ENCODE measurements at places on chromosomes 6 and 20. TPM values are rescaled to one million over a fixed set of nuclear protein-coding genes. Genes with fewer than 3 reads are reported as not detected.

DNA sequence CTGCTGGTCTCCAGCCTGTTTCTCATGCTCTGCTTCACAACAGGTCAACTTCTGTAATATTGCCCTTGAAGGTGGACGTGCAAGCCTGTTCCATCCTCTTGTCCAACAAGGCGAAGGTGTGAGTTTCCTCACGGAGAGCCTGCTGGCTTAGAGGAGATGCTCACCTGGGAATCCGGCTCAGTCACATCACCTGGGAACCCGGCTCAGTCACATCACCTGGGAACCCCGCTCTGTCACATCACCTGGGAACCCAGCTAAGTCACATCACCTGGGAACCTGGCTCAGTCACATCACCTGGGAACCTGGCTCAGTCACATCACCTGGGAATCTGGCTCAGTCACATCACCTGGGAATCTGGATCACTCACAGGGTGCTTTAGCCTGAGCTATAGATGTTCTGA is 230.1 kb downstream of the ERMARD start:
- DNase-seq = no peak

PSMB1 gene
- total RNA-seq = 297 TPM

STK38 gene
- 36.9 TPM for total RNA-seq

- peak; percentile 49 for DNase-seq
Observed at GRCh38 chr6:132648828-132649227, 10.2 kb downstream of the TAAR1 start.

DNA sequence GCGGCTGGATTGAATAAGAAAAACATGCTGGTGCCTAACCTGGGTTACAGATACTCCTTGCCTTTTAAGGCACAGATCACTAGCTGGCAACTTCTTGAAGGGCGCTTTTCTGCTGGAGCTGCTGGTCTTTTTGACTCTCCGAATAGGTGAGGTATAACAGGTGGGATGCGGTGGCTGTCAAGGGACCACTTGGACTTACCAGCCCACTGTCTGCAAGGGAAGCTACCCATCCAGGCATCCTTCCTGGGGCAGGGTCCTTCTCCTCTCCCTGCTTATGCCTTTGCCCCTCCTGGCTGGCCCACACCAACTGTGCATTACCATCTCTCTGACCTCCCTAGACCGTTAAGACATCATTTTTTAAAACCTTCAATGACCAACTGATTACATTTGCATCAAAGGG is 57.4 kb downstream of the NPEPL1 start:
- DNase-seq = no peak

DLK2 gene
- total RNA-seq = 2.4 TPM

- DNase-seq = no peak
Observed at GRCh38 chr6:23055523-23055922, 486.2 kb downstream of the HDGFL1 start.

HLA-DPA1 gene
- 0.86 TPM for total RNA-seq

DDO gene
- 3.3 TPM for total RNA-seq

DNA sequence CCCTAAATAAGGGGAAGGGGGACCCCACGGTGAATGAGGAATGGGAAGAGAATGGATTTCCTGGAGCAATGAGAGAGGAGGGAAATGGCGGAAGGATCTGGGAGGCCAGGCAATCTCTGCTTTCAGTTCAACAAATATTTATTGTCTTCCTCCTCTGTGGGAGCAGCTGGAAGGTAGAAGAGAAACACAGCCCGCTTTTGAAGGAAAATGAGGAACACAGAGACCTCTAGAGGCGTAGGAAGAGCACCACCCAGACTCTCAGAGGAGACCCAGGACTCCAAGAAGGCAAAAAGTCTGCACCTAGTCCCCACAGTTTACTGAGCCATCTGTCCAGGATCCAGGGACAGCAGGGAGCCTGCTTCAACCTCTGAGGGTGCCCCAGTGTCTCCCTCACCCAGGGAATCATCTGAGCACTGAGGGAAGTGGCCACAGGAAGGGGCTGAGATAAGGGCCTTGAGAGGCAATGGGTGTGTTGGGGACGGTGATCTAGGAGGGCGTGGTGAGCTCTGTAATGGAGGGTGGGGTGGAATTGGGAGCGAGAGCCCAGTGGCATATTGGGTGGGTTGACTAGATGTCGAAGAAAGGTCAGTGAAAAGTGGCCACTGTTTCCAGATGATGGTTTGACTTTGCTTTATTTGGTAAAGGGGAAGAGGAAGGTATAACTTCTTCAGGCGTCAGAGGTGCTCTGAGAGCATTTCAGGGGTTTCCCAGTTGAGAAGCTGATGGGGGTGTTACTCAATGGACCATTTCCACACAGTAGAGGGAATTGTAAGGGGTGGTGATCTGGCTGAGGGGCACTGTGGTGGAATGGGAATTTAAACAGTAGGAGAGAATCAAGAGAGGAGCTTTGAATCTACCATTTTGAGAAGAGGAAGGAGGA is 610 bp downstream of the PSORS1C1 start:
- peak; percentile 50 for DNase-seq

DNA sequence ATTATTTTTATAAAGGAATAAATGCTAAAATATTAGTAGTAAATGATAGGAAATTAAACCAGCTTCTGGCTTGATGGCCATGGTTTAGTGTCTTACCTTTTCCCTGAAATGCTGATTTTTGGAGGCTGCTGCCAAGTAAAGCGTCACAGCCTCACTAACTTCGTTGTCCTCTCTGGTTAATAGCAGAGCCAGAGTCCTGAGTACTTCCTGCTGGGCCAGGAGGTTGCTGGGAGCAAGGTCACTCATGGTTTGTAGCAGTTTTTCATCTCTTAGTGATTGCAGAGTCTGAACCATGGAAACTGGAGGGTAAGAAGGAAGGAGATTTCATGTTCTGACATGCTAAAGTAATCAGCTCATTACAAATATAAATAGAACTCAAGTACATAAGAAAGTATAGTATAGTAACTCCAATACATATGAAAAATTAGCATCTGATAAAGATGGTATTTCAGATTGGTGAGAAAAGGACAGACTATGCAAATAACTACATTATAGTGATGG is 26.5 kb upstream of the ARMH2 start:
- no peak for DNase-seq

- DNase-seq = peak; percentile 36
Observed at GRCh38 chr6:111734068-111735061, 128.7 kb upstream of the TRAF3IP2 start.

GRCh38 chr6:131950767-131951575 is at the start of gene CCN2:
TSS of gene CCN2 (minus strand) at chr6:131951372. CDS start at chr6:131951172, 200 bp downstream.
- DNase-seq = peak; percentile 97

MAS1 gene
- total RNA-seq = not detected

DNA sequence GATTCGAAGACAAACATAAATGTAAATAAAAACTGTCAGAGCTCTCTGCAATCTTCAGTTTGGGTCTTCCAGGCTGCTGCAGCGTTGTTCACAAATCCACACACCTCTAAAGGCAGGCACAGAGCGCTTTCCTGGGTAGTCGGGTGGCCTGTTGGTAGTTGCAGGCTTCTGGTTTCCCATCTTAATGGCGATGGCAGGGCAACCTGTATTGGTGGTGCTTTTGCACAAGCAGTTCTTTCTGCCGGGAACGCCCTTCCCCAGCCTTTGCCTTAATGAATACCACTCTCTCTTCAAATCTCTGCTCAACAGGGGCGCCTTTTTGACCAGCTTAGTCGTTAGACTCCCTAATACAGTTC is 723 bp upstream of the IFT52 start:
- no peak for DNase-seq

DNA sequence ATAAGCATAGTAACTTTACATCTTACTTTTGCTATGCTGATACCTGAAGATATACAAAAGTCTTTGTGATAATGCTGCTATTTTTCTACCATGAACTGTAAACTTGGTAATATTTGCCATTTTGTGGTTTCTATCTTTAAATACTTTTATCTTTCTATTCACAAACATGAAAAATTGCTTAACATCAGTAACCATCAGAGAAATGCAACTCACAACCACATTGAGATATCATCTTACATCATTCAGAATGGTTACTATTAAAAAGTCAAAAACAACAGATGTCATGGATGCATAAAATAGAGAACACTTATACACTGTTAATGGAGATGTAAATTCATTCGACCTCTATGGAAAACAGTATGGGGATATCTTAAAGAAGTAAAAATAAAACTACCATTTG is 112.0 kb downstream of the TRDN start:
- DNase-seq = no peak

GRCh38 chr20:50594231-50594590 is 84.0 kb downstream of the PTPN1 start:
- no peak for DNase-seq

DOK5 gene
- total RNA-seq = not detected

DNA sequence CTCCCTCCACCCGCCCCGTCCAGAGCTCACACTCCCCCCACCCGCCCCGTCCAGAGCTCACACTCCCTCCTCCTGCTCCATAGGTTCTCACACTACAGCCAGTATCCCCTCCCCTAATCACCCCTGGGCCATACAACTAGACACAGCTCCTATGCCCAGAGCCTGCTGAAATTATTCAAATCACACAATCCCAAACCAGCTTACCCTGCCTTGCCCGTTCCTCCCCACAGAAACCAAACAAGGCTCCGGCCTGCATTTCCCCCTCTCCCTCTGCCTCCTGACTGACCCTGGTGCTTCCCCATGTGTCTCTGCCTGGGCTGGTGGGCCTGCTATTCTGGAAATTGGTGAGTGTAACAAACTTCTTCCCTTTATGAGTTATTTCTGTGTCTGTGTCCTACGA is 18.6 kb downstream of the SLC2A4RG start:
- DNase-seq = no peak

- DNase-seq = no peak
Observed at GRCh38 chr6:69881322-69882151, 15.2 kb downstream of the COL19A1 start.

- DNase-seq = no peak
Observed at GRCh38 chr6:88238065-88238464, 71.9 kb upstream of the CNR1 start.

DNA sequence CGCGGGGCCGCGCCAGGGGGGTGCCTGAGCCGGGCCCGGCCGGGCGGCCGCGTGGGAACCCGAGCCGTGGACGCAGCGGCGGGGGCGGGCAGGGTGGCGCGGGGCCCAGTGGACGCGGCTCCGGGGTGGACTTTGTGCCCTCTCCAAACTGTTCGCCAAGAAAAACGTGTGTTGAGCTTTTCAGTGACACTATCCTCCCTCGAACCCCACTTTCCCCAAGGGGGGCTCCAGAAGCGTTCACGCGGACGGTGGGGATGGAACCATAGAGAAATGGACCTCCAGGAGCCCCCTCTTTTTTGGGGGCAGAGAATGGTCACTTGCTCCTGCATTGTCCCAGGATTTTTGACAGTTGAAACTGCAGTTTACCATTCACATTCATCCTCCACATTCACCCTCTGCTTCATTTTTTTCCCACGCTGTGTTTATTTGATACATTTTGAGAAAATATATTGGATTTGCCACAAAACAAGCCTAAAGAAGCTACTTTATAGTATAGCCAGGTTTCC is 2.9 kb upstream of the HIVEP1 start:
- DNase-seq = no peak

DNA sequence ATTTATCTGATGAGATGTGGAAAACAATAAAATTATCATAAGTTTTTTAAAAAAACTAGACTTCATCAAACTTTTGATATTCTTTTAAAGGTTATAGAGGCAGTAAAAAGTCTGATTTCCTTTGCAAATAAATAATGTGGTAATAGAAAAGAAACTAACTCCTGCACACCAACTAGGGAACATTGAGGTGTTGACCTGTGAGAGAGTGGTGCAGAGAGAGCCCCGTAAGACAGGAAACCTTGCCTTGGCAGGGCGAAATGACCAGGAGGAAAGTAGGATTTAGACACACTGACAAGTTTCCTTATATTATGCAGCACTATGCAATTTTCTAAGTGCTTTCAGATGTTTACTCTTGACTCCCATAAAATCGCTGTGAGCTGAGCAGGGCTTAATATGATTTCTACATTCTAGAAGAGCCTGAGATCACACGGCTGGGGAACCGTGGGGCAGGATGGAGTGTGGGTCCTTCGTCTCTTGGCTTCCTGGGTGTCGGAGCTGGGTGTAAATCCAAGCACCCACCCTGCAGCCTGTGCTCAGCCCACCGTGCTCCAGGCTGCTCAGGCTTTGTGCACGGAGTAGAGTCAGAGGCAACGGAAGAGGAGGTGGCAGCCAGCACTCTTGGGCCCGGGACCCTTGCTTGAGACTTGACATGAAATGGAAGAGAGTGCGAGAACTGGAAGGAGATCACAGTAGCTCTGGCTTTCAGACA is 61.3 kb upstream of the FOXQ1 start:
- no peak for DNase-seq

Data from LHCN-M2 (cell line).